Activated B cell treated with CpG ODN at 0.5 μM for 24 hours (primary cell): ENCODE measurements at places on chromosomes 12 and 14. TPM values are rescaled to one million over a fixed set of nuclear protein-coding genes. Genes with fewer than 3 reads are reported as not detected.
A peak's percentile ranks its signal among the peaks of the same experiment; 100 is the strongest.

GRCh38 chr12:46210873-46211439 is 57.9 kb downstream of the SLC38A1 start:
- peak overlapping the region; percentile 93 for H3K27ac ChIP-seq
- H3K4me1 ChIP-seq = peaks cover 97% of the 10 kb centered on the region
- peaks cover 86% of the 10 kb centered on the region for H3K36me3 ChIP-seq
- DNase-seq = no peak
- no peaks in the 10 kb centered on the region for H3K27me3 ChIP-seq
- H3K4me3 ChIP-seq = peak overlapping the region; percentile 52

- peak overlapping the region; percentile 84 for H3K4me3 ChIP-seq
- H3K4me1 ChIP-seq = peaks cover 98% of the 10 kb centered on the region
- H3K36me3 ChIP-seq = peaks cover 11% of the 10 kb centered on the region
Observed at GRCh38 chr14:68279777-68280233, 460.2 kb downstream of the RAD51B start.

- H3K27ac ChIP-seq = no peak overlapping the region
- DNase-seq = no peak
- peaks cover 88% of the 10 kb centered on the region for H3K36me3 ChIP-seq
Observed at GRCh38 chr14:52000019-52000582, 10.8 kb downstream of the RTRAF start.

DNA sequence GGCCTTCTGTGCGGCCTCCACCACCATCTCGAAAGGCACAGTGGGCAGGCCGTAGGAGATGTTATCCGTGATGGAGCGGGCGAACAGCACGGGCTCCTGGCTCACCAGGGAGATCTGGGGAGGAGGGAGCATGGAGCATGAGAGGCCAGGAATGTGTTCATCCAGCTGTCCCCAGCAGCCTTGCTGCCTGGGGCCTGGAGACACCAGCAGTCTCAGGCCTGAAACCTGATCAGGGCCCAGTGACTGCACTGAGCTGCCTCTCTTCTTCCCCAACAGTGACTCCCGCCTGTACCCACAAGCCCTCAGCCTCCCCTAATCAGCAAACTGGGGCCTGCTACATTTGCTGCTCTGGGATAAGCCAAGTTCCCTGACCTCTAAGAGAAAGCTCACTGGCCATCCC is 30.9 kb downstream of the ABCB9 start:
- no peak for DNase-seq
- H3K4me3 ChIP-seq = no peak overlapping the region
- no peaks in the 10 kb centered on the region for H3K36me3 ChIP-seq

DNA sequence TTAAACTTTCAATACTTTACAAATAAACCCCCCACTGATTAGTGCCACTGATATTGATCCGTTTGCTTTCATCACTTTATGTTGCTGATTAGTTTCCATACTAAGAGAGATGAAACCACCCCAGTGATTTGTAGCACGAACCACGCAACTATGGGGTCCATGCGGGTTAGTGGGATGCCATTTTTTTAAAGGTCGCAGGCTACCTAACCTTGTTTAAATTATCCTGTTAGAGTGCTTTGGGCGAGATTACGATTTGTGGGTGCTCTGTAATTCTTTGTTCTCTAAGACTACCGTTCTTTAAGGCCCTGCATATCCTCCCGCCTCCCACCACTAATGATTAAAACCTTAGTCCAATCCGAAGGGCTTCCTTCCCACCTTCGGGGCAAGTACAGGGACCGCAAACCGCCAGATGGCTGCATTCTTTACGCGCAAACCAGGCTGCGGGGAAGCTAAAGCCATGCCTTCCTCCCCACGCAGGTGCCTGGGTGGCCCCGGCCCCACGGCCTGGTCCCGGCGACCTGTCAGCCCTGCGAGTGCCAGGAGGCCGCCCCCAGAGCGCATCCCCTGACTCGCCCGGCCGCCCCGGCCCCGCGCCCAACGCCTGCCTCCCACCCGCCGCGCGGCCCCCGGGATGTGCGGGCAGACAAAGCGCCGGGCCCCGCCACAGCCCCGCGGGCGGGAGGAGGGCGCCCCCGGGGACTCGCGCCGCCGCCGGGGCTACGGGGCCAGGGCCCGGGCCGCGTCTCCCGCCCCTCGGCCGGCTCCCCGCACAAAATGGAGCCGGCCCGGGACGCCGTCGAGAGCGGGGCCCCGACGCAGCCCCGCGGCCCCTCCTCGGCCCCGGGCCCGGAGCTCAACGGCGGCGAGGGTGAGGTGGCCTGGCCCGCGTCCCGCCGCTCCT is 759 bp downstream of the NFYB start:
- H3K4me3 ChIP-seq = peak overlapping the region; percentile 89
- DNase-seq = peak; percentile 62
- peaks cover 5% of the 10 kb centered on the region for H3K36me3 ChIP-seq
- H3K4me1 ChIP-seq = peaks cover 22% of the 10 kb centered on the region

DNA sequence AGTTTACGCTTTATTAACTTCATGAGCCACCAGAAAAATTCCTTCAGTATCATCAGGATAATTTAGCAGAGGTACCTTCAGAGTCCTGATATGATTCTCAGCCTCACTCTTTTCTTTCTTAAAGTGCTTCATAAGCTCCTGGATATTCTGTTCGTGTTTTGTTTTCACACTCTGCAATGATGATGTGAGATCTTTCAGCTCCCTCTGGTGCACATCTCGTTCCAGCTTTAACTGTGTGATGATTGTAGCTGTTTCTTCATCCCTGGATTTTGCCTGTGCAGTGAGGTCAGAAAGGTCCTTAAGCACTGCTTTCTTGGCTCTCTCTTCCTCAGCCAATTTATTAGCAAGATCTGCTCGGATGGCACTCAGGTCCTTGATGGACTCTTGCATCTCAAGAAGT is 156.7 kb downstream of the CEP128 start:
- H3K36me3 ChIP-seq = peaks cover 8% of the 10 kb centered on the region
- no peak overlapping the region for H3K27ac ChIP-seq
- no peak for DNase-seq
- no peak overlapping the region for H3K4me3 ChIP-seq
- no peaks in the 10 kb centered on the region for H3K4me1 ChIP-seq

GRCh38 chr12:6978611-6979011 is 7.9 kb downstream of the EMG1 start:
- H3K27me3 ChIP-seq = no peaks in the 10 kb centered on the region
- H3K36me3 ChIP-seq = peaks cover 88% of the 10 kb centered on the region
- H3K4me3 ChIP-seq = no peak overlapping the region
- no peak for DNase-seq
- H3K4me1 ChIP-seq = no peaks in the 10 kb centered on the region

GRCh38 chr14:52059649-52060048 is 9.2 kb downstream of the NID2 start:
- no peaks in the 10 kb centered on the region for H3K36me3 ChIP-seq
- no peak overlapping the region for H3K27ac ChIP-seq
- no peaks in the 10 kb centered on the region for H3K4me1 ChIP-seq
- peaks cover 17% of the 10 kb centered on the region for H3K27me3 ChIP-seq
- no peak overlapping the region for H3K4me3 ChIP-seq

GRCh38 chr14:92615451-92615850 is 101.9 kb downstream of the RIN3 start:
- H3K36me3 ChIP-seq = peaks cover 23% of the 10 kb centered on the region
- H3K4me3 ChIP-seq = peak overlapping the region; percentile 84
- DNase-seq = peak; percentile 70
- peak overlapping the region; percentile 96 for H3K27ac ChIP-seq

DNA sequence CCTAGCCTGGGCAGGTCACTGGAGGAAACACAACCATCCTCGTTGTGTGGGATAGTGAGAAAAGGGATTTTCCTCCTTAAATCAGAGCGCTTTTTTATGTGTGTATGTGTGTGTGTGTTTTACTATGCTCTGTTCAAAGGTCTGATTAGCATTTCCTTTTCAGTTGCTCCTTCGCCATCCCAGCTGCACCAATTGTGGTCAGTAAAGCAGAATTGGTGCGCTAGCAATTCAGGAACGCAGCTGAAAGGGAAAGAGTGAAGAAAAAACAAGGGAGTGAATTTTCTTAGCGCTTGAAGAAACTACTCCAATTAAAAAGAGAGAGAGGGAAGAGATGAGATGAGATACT is 173.3 kb upstream of the PARP11 start:
- H3K4me3 ChIP-seq = no peak overlapping the region
- H3K27ac ChIP-seq = no peak overlapping the region
- H3K36me3 ChIP-seq = no peaks in the 10 kb centered on the region
- DNase-seq = no peak

DNA sequence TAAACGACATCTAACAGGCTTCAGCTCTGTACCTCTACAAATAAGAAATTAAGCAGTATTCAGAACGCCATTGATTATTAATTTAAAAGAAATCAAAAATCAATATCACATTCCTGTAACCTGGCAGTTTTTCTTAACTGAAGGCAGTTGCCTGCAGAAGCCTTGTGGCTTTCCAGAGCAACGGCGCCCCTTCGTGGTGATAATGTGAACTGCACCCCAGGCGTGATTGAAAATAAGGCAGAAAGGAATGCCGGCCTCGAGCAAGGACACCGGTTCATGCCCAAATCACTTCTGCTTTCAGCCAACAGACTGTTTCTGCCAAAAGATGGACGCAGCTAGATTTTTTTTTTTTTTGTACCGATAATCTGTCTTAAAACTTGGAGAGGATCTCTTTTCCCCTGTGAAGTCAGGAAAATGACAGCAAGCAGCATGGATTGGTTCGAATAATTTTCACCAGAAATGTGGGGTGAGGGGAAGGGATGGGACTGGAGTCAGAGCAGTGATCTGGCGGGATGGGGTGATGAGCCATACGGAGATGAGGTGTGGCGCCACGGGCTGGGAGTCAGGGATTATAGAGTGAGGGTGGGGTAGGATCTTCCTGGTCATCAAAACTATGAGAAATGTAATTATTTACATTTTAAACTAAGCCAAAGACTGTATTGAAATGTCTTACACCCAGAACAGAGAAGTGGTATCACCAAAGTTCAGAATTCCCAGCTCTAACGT is 473.0 kb downstream of the DPF3 start:
- no peak overlapping the region for H3K27ac ChIP-seq
- no peak overlapping the region for H3K4me3 ChIP-seq
- peaks cover 6% of the 10 kb centered on the region for H3K4me1 ChIP-seq
- DNase-seq = peak; percentile 45

DNA sequence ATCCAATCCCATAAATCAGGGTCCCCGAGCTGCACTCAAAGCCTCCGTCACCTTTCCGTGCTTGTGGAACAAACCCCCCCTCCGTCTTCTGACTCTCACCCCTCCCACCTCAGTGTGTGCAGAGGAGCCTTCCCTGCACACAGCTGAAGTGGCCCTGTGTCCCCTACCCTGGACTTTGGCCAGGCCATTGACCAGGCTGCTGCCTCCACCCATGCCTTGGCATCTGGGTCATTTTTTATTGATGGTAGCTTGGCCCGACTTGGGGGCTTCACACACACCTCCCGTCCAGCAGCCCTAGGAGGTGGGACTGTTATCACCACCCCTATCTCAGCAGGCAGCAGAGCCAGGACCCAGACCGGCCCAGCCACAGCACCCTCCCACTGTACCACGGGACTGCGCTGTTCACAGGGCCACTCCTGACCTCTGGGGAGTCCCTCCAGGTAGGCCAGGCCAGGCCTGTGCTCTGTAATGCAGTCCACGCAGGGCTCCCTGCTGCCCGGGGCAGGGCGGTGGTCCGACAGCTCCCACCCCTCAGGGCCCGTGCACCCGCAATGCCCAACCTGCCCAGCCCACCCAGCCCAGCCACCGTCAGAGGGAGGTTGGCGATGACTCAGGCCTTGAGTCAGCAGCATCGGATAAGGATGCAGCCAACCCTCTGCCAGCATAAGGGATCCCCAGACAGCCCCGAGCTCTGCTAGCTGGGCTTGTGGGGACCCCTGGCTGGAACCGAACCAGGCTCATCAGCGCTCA is 9.2 kb upstream of the INF2 start:
- H3K27me3 ChIP-seq = no peaks in the 10 kb centered on the region
- H3K27ac ChIP-seq = peak overlapping the region; percentile 38
- DNase-seq = no peak
- peaks cover 58% of the 10 kb centered on the region for H3K4me1 ChIP-seq
- H3K36me3 ChIP-seq = no peaks in the 10 kb centered on the region
- H3K4me3 ChIP-seq = no peak overlapping the region

DNA sequence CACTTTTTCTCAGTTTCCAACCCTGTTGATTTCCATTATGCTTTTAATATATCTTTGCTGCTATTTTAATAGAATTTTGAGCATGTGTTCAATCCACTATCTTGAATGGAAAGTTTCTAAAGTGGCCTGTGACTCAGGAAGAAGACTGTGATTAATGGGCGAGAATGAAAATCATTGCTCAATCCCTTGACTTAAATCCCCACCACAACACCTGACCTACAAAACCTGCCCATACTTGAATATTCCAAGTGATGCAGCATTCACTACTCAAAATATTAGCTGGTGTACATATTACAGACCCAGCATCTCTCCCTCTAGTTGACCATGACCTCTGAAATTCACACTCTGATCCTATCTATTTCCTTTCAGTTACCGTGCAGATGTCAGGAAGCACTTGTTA is 1.3 kb upstream of the OAS3 start:
- no peaks in the 10 kb centered on the region for H3K27me3 ChIP-seq
- H3K4me1 ChIP-seq = peaks cover 28% of the 10 kb centered on the region
- peak overlapping the region; percentile 25 for H3K27ac ChIP-seq
- H3K36me3 ChIP-seq = peaks cover 2% of the 10 kb centered on the region
- no peak for DNase-seq
- peak overlapping the region; percentile 36 for H3K4me3 ChIP-seq

DNA sequence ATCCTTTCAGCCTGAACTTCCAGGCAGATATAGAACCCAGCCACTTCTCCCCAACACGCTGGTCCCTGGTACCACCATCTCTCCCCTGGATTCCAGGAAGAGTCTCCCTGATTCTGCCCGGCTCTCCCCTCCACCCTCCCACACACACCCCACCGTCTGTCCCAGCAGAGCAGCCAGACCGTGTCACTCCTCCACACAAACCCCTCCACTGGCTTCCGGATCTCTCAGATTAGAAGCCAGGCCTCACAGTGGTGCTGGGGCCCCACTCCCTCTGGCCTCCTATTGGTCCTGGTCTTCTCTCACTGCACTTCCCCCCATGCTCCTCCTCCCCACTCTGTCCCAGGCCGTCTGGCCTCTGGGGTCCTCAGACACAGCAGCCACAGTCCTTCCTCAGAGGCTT is 52.4 kb upstream of the CDKN3 start:
- H3K27ac ChIP-seq = no peak overlapping the region
- no peak overlapping the region for H3K4me3 ChIP-seq
- no peaks in the 10 kb centered on the region for H3K36me3 ChIP-seq
- DNase-seq = no peak
- H3K4me1 ChIP-seq = peaks cover 5% of the 10 kb centered on the region

GRCh38 chr12:14961466-14962152 is at the start of gene ARHGDIB:
ARHGDIB (minus strand) TSS chr12:14961601; CDS start chr12:14950712, 10,889 bp downstream.
- H3K4me3 ChIP-seq = peak within 1 kb of the TSS; percentile 96
- H3K36me3 ChIP-seq = peaks cover 39% of the 10 kb centered on the region
- peaks cover 70% of the 10 kb centered on the region for H3K4me1 ChIP-seq

- H3K27me3 ChIP-seq = no peaks in the 10 kb centered on the region
- DNase-seq = peak; percentile 37
- H3K36me3 ChIP-seq = peaks cover 39% of the 10 kb centered on the region
- H3K27ac ChIP-seq = peak overlapping the region; percentile 91
- H3K4me1 ChIP-seq = peaks cover 38% of the 10 kb centered on the region
Observed at GRCh38 chr12:31682136-31682962, 22.9 kb downstream of the ETFBKMT start.

CD4 gene
- total RNA-seq = 0.22 and 0.32 TPM in 2 replicates

BATF gene
- 160 and 171 TPM in 2 replicates for total RNA-seq

ALKBH1 gene
- total RNA-seq = 14.4 and 18.0 TPM in 2 replicates

MIP gene
- total RNA-seq = not detected in 2 replicates

CD27 gene
- 39.3 and 43.8 TPM in 2 replicates for total RNA-seq

TSHR gene
- total RNA-seq = 0.17 TPM in 1 of 2 replicates, not detected in the other

KIF26A gene
- not detected in 2 replicates for total RNA-seq

RCOR1 gene
- total RNA-seq = 21.0 and 23.0 TPM in 2 replicates
